ENCODE measurements at places on chromosomes 16 and 17.

DNA sequence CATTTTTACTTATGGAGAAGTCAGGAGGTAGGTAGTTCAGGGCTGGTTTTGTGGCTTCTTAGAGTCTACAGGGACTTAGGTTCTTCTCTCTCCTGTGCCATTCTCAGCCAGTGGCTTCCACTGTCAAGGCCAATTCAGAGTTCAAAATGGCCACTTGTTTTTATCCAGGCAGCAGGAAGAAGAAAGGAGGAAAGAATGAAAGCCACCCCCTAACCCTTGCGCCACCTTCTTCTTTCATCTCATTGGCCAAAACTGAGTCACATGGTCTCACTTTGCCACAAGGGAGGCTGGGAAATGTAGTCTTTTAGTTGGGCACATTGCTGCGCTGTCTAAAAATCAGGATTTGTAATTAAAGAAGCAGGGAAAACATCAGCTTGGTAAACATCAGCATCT, 60.8 kb upstream of the MED9 start:
- peak; percentile 86 for DNase-seq

DNA sequence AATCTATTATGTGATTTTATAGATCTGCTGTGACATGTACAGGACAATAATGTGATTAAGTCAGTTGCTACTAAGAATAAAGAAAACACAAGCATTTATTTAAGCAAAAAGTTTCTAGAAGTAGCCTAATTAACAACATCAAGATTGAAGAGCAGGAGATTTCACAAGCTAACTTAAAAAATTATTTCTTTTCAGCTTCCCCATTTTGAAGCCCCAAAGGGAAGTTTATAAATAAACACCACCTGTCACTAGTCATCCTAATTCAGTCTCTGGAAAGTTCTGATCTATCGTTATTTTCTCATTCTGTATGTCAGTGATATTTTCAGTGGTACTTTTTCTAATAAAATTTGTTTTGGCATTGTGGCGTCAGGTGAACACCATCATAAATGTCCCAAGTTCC, 8.3 kb downstream of the CAPNS2 start:
- peak; percentile 53 for DNase-seq

GRCh38 chr16:27549464-27549745, 308 bp downstream of the GTF3C1 start:
- no peak for DNase-seq

GRCh38 chr16:64417711-64418227, 704.1 kb downstream of the CDH11 start:
- DNase-seq = no peak

DNA sequence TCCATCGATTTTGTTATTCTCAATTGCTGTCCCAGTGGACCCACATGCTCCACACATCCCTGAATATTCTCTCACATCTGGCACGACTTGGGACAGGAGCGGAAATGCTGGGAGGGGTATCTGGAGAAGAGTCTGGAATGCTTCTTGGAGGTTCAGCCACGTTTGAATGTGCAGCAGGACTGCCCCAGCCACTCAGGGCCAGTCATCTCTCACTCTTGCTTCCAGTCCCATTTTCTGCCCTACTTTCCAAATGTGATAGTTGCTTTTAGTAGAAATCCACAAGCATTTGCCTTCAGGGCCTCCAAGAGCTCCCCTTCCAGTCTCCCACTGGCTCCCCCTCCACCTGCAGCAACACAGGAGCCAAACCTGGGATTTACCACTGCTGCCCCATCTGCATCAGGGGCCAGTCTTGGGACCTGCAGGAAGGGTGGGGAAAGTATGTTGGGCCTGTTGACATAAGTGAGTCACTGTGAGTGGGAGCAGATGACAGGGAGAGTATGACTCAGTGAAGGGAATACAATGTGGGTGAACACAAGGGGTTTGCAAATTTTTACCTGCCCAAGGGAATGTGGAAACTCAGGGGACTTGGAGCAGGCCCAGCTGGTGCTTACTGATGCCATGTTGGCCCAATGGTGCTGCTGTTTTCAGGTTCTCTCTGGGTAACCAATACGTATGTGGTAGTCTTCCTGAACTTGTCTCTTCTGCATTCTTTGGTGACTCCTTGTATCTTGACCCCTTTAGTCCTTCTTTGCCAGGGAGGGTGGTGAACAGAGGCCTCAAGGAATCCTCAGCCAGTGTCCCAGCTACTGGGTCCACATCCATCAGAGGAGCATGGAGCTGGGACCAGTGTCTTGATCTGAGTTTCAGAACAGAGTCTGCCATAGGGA, 78.8 kb upstream of the CRHR1 start:
- no peak for DNase-seq

DNA sequence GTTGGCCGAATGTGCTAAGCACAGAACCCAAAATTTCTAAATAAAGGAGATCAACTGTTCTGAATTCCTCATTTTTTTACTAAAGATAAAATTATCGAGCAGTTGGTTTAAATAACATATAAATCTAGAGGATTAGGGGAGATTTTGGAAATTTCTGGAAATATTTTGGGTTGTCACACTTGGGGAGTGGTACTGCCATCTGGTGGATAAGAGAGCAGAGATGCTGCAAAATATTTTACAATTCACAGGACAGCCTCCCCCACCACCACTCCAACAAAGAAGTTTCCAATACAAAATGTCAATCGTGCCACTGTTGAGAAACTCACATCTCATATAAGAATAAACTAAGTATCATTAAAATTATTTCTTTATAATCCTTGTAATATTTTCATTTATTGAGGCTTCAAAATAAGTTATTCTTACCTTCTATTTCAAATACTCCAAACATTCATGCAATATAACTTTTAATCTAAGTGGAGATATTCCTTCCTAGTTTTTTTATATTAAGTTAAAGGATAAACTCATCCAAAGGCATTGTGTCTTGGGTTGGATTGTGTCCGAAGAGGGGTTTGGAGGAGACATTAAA, 17.0 kb upstream of the ABCA8 start:
- peak; percentile 11 for DNase-seq

DNA sequence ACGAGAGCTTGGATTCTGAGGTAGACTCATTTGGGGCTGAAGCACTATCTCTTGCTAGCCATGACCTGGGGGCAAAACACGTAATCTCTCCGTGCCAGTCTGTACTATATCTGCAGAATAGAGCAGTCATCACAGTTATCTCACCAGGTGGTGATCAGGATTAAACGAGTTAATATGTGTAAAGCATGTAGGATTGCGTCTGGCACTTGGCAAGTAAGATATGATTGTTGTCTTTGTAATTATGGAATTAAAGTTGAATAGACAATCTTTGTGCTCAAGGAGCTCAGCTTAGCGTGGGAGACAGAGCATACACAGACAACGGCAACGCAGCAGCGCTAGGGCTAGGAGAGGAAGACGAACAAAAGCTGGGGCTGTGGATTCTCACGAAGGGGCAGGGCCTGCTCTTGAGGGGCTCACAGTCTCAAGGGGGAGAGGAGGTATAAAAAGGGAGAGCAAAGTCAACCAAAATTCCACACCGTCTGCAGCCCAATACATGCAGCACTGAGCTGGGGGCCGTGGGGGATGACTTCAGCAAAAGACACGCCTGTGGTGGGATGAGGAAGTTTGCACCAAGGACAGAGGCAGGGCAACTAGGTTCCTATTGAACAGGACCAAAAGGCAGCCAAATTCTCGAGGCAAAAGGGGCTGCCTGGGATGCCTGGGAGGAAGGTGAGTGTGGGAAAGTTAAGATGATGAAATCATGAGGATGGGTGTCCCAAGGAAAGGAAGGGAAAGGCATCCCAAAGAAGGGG, 68.6 kb downstream of the SDK2 start:
- DNase-seq = no peak

DNA sequence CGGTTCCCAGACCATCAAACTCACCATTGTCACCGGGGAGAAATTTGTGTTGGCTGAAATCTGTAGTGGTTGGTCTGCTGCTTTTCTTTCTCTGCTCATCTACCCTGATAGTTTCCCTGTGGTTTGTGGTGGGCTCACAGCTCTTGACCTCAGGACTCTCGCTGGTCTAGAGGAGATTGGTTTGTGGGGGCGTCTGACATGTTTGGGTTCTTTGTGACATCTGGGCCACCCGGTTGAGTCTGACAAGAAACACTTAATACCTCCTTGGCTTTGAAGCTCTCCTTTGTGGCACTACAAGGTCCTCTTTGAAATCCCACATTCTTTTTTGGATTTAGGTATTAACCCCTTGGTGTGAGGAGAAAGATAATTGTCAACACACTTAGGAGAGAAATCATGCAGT, 662.0 kb downstream of the WWOX start:
- DNase-seq = no peak

- DNase-seq = no peak
Observed at GRCh38 chr17:1177016-1177700, 2.6 kb downstream of the ABR start.

DNA sequence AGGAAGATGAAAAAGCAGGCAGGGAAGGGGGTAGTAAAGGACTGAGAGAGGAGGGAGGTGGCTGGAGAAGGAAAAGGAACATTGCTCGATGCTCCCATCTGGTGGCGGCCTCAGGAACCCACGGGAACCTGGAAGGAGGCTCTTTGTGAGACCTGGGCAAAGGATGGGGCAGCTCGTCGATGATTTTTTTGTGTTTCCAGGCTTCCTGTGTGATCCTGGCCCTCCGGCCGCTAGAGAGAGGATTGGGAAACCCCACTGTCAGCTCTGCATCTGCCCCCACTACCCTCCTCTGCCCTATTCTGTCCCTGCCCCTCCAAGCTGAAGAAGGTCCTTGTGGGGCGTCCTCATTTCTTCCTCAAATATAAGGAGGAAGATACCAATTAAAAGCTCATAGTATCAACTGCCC, 6.6 kb downstream of the WFIKKN2 start:
- DNase-seq = peak; percentile 28

GRCh38 chr16:68059804-68060203, 25.4 kb upstream of the NFATC3 start:
- DNase-seq = no peak

DNA sequence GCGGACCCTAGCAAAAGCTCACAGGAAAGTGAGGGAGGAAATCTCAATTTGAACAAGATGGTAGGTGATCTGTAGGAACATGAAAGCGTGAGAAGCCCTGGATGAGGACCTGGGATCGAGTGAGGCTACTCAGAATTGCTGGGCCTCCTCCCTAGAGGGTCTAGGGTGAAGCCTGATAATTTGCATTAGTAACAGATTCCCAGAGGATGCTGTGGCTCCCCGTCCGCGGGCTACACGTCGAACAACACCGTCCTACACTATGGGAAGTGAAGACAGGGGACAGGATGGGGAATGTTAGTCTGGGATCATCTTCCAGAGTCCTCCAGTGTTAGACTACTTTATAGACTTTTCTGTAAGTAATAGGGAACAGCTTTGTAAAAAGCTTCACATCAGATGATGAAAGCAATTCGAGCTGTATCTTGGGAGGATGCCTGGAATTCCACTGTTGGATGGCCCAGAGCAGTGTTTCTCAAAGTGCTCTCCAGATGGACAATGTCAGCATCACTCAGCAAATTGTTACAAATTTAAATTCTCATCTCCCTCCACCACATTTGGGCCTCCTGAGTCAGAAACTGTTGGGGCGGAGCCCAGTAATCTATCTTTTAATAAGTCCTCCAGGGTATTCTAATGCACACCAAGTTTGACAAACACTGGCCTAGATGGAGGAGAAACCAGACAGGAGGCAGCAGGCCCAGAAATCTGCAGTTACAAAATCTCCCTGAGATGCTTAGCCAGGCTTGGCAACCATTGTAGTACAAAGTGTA, 6.5 kb downstream of the FNDC8 start:
- DNase-seq = no peak

- DNase-seq = peak; percentile 15
Observed at GRCh38 chr17:77887464-77888241, 70.8 kb upstream of the TNRC6C start.

DNA sequence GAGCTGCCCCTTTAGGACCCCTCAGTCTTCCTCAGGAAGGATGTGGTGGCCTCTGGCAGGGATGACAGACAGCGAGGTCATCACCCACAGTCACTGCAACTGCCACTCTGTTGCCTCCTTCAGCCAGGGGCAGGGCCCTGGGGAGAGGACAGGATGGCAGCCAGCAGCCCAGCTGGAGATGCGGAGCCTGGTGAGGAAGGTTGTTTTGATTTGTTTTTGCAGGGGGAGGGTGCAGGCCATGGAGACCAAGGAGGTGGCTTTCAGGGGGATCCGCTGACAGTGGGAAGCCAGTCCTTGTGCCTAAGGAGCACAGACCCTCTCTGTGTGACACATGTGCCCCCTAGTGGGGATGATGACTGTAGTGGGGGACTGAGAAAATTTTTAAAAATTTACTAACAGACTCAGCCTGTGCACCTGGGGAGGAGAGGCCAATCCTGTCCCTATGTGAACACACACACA, 7.4 kb downstream of the PRCD start:
- peak; percentile 51 for DNase-seq

DNA sequence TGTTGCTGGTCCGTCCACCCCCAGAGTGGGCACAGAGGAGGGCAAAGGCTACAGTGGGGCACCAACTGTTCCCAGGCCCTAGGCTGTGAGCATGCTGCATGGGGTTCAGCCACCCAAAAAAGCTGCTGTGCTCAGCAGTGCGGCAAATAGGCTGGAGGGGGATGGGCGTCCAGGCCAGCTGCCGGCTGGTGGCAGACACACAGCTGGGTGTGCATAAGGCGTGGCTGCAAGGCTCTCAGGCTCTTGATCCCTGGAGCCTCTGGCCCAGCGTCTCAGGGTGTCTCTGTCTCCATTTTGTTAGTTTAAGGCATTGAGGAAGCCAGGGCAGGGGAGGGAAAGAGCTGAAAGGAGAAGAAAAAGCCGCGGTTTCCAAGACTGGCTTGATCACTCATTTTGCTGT, 8.8 kb downstream of the RPL19 start:
- peak; percentile 82 for DNase-seq

DNA sequence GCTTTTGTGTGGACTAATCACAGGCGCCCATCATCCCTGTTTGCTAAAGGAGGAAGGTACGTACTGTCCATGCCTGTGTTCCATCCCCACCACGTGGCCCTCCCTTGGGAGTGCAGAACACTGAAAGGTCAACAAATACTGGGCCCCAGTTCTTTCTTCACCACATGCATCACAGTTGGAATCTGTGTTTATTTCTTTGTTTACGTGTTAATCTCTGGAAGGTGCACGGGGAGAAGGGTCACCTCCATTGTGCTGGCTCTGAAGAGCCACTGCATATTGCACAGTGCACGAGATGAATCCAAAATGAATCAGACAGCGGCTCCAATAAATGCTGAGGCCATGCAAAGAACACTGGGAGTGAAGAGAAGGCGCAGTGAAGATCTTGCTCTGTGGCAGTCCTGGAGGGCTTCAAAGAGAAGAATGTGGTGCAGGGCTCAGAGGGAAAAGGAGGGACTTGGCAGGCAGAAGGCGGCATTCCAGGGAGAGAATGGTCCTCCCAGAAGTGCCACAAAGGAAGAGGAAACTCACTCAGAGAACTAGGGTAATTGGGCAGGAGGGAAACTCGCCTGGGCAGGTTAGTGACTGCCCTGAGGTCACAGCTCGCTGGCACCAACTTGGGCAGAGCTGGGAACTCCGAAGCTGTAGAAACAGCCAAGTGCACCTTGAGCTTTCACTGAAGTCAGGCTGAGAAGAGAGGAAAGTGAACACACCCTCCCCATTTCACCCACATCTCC, 3.7 kb downstream of the RPH3AL start:
- DNase-seq = no peak

DNA sequence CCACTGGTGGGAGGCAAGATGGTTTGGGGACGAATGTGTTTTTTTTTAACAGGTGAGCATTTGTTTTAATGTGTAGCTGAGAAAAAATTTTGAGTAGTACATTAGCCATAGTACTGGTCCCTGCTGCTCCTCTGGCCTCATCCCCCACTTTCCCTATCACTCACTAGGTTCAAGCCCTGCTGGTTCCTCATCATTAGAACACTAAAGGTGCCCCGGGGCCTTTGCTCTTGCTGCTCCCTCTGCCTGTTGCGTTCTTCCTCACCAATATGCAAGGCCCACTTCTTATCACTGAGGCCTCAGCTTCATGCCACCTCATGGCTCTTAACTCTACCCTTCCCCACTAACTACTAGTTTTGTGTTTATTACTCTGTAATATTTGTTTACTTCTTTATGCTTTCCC, 74.5 kb downstream of the GNAO1 start:
- DNase-seq = no peak

Measured in MV-4-11 (cell line).